ENCODE measurements at places on chromosomes 7 and 10. TPM values are rescaled to one million over a fixed set of nuclear protein-coding genes. Genes with fewer than 3 reads are reported as not detected.

TCF7L2 gene
- 1.5 TPM for total RNA-seq

SPRN gene
- total RNA-seq: not detected

TACC2 gene
- not detected for total RNA-seq

WEE2 gene
- total RNA-seq: not detected

ACHE gene
- not detected for total RNA-seq

DKK1 gene
- total RNA-seq: not detected

GSTK1 gene
- 163 TPM for total RNA-seq

TLL2 gene
- 0.09 TPM for total RNA-seq

CNOT4 gene
- 23.6 TPM for total RNA-seq

PAPOLB gene
- total RNA-seq: not detected

WDFY4 gene
- 1.1 TPM for total RNA-seq

PNLIPRP2 gene
- total RNA-seq: not detected

TMEM130 gene
- 0.38 TPM for total RNA-seq

NODAL gene
- not detected for total RNA-seq

DNA sequence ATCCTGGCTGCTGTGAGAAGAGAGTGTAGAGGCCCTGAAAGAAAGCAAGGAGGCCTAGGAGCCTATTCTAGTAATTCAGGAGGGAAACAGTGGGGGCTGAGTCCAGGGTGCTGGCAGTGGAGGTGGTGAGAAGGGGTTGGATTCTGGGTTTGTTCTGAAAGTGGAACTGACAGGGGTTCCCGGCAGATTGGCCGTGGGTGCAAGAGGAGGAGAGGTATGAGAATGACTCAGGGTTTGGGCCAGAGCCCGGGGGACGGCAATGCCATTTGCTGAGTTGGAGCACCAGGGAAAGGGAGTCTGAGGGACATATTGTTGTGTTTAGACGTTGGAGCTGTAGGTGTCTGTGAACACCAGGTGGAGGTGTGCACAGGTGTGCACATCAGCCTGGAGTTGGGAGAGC lies 38.5 kb downstream of the NPTX2 start:
- no peak overlapping the region for H3K4me3 ChIP-seq
- no peaks in the 10 kb centered on the region for H3K4me1 ChIP-seq
- no peak overlapping the region for H3K27ac ChIP-seq
- H3K36me3 ChIP-seq: no peaks in the 10 kb centered on the region
- no peak for DNase-seq
- H3K27me3 ChIP-seq: no peaks in the 10 kb centered on the region

DNA sequence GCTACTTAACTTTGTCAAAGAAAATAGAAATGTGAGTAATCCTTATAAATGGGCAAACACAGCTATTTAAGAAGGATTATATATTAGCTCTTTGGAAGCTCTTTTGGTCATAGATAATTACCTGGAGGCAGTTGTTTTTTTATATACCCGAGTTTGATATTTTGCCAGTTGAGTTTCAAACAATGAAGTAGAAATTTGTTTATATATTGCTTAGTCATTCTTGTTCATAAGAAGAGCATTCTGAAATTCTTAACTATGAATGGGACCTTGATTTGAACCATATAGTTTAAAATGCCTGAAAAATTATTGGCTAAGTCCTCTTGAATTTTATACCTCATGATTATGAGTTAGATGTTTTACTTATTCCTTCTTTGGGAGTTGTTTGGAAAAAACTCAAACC lies 36.4 kb downstream of the MINPP1 start:
- H3K27me3 ChIP-seq: no peaks in the 10 kb centered on the region
- DNase-seq: no peak
- peaks cover 44% of the 10 kb centered on the region for H3K36me3 ChIP-seq
- peaks cover 20% of the 10 kb centered on the region for H3K4me1 ChIP-seq
- H3K4me3 ChIP-seq: no peak overlapping the region

GRCh38 chr7:121302214-121302745 lies 26.5 kb upstream of the WNT16 start:
- DNase-seq: peak; percentile 2
- no peak overlapping the region for H3K4me3 ChIP-seq
- H3K36me3 ChIP-seq: no peaks in the 10 kb centered on the region

DNA sequence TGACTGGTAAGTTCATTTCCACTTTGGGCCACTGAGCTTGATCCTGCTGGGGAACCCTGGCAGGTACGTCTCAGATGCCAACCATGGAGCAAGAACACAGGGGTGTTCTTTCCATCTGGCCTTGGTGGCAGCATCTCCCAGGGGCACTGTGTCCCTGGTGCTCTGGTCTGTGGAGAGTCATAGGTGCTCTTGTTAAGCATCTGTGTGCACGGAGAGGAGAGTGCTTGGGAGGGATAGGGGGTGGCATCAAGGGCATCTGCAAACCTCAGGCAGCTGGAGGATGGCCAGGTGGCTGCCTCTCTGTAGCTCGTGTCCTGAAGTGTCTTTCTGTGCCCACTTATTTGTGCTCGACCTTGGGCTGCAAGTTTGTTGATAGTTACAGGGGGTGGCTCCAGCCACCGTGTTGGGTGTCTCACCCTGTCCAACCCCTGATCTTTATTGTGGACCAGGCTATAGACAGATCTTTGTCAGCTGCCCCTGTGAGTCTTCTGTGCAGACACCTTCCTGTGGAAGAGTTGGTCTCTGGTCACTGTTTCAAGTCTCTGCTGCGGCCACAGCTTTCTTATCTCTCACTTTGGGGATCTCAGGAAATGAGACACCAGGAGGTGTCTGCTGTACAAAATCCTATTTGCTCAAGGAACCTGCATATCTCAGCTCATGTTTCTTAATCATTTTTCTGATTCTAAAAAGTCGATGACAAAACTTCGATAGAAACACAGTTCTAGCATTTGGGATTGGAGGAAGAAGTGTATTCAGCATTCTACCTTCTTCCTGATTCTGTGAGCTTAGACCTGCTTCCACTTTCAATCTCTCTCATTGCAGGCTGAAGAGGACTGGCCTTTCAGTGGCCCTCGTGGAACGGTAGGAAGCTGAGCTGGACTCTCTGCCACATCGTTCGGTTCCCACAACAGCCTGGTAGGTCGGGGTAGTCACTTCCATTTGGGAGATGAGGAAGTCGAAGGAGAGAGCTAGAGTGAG lies 17.2 kb upstream of the GIMAP8 start:
- H3K27me3 ChIP-seq: peaks cover 2% of the 10 kb centered on the region
- peak overlapping the region; percentile 19 for H3K4me3 ChIP-seq
- peaks cover 30% of the 10 kb centered on the region for H3K4me1 ChIP-seq

DNA sequence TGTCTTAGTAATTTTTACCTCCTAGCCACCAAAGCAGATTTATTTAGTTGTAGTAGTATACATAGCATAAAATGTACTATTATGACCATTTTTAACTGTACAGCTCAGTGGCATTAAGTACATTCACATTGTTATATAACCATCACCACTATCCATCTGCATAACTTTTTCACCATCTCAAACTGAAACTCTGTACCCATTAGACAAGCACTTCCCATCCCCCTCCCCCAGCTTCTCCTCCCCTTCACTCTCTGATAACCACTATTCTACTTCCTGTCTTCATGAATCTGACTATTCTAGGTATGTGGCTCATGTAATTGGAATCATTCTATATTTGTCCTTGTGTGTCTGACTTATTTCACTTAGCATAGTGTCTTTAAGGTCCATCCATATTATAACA lies 71.9 kb downstream of the MRPL32 start:
- no peaks in the 10 kb centered on the region for H3K36me3 ChIP-seq
- peak; percentile 59 for DNase-seq
- peaks cover 27% of the 10 kb centered on the region for H3K27me3 ChIP-seq
- no peak overlapping the region for H3K27ac ChIP-seq
- H3K4me3 ChIP-seq: no peak overlapping the region

GRCh38 chr7:20561466-20561865 lies 54.0 kb upstream of the ABCB5 start:
- no peaks in the 10 kb centered on the region for H3K27me3 ChIP-seq
- no peaks in the 10 kb centered on the region for H3K36me3 ChIP-seq
- no peak overlapping the region for H3K4me3 ChIP-seq
- no peak for DNase-seq
- H3K27ac ChIP-seq: no peak overlapping the region

- no peak for DNase-seq
- no peaks in the 10 kb centered on the region for H3K4me1 ChIP-seq
- peaks cover 2% of the 10 kb centered on the region for H3K27me3 ChIP-seq
Measured at GRCh38 chr7:80249619-80250295, 115.1 kb downstream of the GNAI1 start.

DNA sequence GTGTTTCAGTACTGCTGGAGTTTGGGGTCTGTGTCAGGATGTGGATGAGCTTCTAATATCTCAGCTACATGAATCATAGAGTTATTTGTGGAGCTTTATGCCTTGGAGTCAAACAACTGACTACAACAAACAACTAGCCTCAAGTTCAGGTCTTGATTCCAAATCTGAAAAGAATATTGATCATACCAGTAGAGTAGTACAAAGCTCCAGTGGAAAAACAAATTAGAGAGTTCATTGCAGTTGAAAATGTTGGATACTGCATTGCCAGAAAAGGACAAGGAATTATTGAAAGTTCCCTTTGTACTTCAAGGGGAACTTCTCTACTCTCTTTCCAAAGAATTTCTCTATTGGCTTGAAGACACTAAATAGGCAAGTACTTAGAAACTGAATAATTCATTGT lies 117.6 kb upstream of the CTTNBP2 start:
- H3K4me1 ChIP-seq: no peaks in the 10 kb centered on the region
- peaks cover under 1% of the 10 kb centered on the region for H3K27me3 ChIP-seq
- no peak overlapping the region for H3K27ac ChIP-seq
- no peak overlapping the region for H3K4me3 ChIP-seq

- H3K4me3 ChIP-seq: no peak overlapping the region
- no peaks in the 10 kb centered on the region for H3K4me1 ChIP-seq
- no peaks in the 10 kb centered on the region for H3K36me3 ChIP-seq
- no peaks in the 10 kb centered on the region for H3K27me3 ChIP-seq
Measured at GRCh38 chr7:83976302-83976701, 218.3 kb downstream of the SEMA3A start.

- no peak overlapping the region for H3K4me3 ChIP-seq
- DNase-seq: no peak
- H3K27ac ChIP-seq: no peak overlapping the region
- H3K4me1 ChIP-seq: peaks cover 2% of the 10 kb centered on the region
- peaks cover 2% of the 10 kb centered on the region for H3K36me3 ChIP-seq
Measured at GRCh38 chr7:96202102-96202501, 119.8 kb downstream of the SLC25A13 start.

GRCh38 chr10:32338262-32338661 lies 8.7 kb downstream of the EPC1 start:
- H3K27ac ChIP-seq: peak overlapping the region; percentile 62
- peaks cover 47% of the 10 kb centered on the region for H3K36me3 ChIP-seq
- no peaks in the 10 kb centered on the region for H3K27me3 ChIP-seq
- H3K4me1 ChIP-seq: peaks cover 89% of the 10 kb centered on the region

- peaks cover 30% of the 10 kb centered on the region for H3K4me1 ChIP-seq
- no peak overlapping the region for H3K27ac ChIP-seq
- H3K27me3 ChIP-seq: no peaks in the 10 kb centered on the region
Measured at GRCh38 chr7:8060241-8060640, 91.6 kb downstream of the GLCCI1 start.

GRCh38 chr10:7786430-7786829 lies 1.4 kb downstream of the KIN start:
- H3K27me3 ChIP-seq: no peaks in the 10 kb centered on the region
- H3K27ac ChIP-seq: no peak overlapping the region
- no peak overlapping the region for H3K4me3 ChIP-seq

DNA sequence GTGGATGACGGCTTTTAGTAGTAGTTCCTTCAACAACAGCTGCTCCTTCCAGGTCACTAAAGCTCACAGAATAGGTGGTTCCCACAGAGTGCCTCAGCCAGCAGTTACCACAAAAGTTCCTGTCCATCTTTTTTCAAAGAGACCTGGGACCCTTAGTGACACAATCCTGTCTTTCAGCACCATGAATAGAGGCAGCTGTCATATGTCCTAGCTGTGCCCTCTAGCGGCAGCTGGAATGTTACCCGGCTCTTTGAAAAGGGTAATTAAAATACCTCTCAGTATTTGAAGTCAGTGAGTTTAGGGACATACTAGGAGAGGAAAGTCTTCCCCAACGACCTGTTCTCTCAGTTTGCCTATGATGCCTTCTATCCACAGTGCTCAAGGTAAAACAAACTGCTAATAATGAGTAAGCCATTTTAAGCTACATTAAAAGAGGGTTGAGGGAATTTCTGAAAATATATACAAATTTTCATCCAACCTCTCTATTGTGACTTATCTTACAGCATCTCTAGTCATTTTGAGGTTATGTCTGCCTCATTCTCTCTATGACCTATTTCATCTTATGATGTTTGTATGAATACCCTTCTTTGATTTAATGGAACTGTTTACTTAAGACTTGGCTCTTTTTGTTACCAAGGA lies 290.8 kb downstream of the NXPH1 start:
- H3K27ac ChIP-seq: no peak overlapping the region
- H3K27me3 ChIP-seq: no peaks in the 10 kb centered on the region
- DNase-seq: peak; percentile 53

GRCh38 chr10:114095559-114096337 lies 52.1 kb downstream of the ADRB1 start:
- no peak overlapping the region for H3K4me3 ChIP-seq
- H3K4me1 ChIP-seq: peaks cover 42% of the 10 kb centered on the region
- DNase-seq: no peak
- H3K27ac ChIP-seq: no peak overlapping the region

GRCh38 chr7:4822677-4823076 lies 39.2 kb downstream of the PAPOLB start:
- no peak overlapping the region for H3K4me3 ChIP-seq
- peaks cover 2% of the 10 kb centered on the region for H3K27me3 ChIP-seq
- H3K36me3 ChIP-seq: no peaks in the 10 kb centered on the region
- no peaks in the 10 kb centered on the region for H3K4me1 ChIP-seq

- H3K36me3 ChIP-seq: no peaks in the 10 kb centered on the region
- no peak for DNase-seq
Measured at GRCh38 chr7:34187798-34188307, 282.5 kb downstream of the BMPER start.

GRCh38 chr10:86410542-86411124 lies 44.0 kb upstream of the GRID1 start:
- H3K36me3 ChIP-seq: peaks cover 11% of the 10 kb centered on the region
- DNase-seq: no peak
- peaks cover 42% of the 10 kb centered on the region for H3K4me1 ChIP-seq
- peak overlapping the region; percentile 87 for H3K27ac ChIP-seq
- H3K27me3 ChIP-seq: no peaks in the 10 kb centered on the region
- peak overlapping the region; percentile 66 for H3K4me3 ChIP-seq

DNA sequence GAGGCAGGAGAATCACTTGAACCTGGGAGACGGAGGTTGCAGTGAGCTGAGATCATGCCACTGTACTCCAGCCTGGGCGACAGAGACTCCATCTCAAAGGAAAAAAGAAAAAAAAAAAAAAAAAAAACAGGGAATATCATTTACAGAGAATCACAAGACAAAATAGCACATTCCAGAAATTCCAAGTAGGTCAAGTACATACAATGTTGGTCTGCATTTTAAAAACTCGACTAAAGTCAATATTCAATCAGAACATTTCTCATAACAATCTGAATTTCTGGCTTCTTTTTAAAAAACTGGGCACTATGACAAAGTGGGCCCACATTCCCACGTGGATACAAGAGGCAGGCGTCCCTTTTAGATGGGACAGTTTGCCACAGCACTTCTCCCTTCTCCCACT lies 12.8 kb downstream of the ZC3HAV1L start:
- H3K27me3 ChIP-seq: no peaks in the 10 kb centered on the region
- no peak overlapping the region for H3K27ac ChIP-seq
- DNase-seq: no peak
- H3K4me3 ChIP-seq: no peak overlapping the region

- H3K36me3 ChIP-seq: no peaks in the 10 kb centered on the region
- H3K27me3 ChIP-seq: peaks cover 4% of the 10 kb centered on the region
- no peak overlapping the region for H3K27ac ChIP-seq
- DNase-seq: no peak
- peaks cover 10% of the 10 kb centered on the region for H3K4me1 ChIP-seq
Measured at GRCh38 chr7:151377406-151377805, 32.4 kb downstream of the WDR86 start.

- peak; percentile 13 for DNase-seq
- H3K27ac ChIP-seq: peak overlapping the region; percentile 61
- peaks cover 2% of the 10 kb centered on the region for H3K27me3 ChIP-seq
- H3K4me3 ChIP-seq: peak overlapping the region; percentile 98
Measured at GRCh38 chr7:87220734-87221215, 1.2 kb upstream of the TMEM243 start.
